ENCODE measurements at places on chromosomes 3 and 15.

DNA sequence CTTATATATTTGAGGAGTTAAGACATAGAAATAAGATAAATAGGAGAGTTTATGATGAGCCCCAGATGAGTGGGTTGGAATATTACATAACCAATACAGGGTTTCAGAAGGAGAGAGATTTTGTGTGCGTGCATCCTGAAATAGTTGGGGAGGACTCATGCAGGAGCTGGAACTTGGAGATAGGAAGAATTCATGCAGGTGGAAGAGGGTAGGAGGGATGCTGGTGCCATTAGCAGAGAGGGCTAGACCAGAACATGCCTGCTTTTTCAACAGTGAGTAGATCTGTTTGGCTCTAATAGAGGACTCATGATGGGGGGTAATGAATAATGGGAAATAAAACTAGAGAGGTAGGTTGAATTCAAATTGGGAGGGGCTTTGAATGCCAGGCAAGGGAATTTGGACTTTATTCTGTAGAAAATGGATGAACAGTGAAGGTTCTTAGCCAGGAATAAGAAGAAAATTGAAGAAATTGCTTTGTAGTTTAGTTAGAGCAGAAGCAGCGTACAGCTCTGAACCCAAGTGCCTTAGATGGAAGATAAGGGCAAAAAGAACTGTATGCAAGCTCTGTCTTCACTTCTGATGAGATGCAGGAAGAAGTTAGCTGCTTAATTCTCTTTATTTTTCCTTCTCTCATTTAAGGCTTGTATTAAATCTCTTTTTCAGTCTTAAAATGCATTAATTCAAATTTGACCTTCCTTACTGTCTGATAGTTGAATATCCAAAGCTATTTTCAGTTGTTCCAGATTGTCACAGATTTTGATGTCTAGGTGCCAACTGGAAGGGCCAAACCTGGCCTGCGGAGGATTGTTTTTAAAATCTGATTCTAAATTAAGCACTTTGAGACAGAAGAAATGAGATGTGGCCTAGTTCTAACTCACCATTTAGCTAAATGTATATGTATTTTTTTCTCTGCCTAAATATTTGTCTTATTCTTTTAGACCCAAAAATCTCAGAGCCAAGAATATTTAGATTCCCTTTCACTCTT is 86.3 kb downstream of the PPM1L start:
- DNase-seq, result no peak

DNA sequence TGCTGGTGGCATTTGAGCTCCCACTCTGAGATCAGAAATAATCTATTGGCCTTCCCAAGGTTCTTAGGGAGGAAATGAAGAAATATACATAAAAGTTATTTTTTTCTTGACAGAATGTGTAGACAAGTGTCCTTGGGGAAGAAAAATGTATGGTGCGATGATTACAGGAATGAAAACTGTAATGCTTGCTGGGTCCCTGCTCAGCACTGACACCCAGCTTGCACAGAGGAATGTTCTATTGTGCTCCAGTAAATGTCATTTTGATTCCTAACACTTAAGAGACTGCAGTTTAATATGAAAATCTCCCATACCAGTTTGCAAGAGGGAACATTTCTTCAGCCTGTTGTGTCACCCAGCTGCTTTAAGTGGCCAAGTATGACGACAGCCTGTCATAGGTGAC is 271.3 kb upstream of the TPM1 start:
- DNase-seq, result no peak

DNA sequence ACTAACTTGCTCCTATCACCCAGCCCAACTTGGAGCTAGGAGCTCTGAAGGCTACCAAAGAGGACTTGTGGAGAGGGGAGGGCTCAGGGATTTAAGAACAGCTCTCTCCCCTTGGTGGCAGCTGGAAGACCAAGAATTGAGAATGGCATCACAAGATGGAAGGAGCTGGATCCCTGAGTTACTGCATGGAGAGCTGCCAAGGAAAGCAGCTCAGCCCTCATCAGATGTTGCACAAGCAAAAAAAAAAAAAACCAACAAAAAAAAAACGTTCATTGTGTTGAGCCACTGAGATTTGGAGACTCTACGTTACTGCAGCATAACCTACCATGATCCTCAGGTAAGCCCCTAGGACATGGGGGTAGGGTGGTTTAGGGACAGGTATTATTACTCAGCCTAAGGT is 41.0 kb downstream of the ITGB5 start:
- peak; percentile 74 for DNase-seq

- no peak for DNase-seq
These were observed 644.1 kb upstream of the ARRDC4 start for GRCh38 chr15:97316362-97316761.

- no peak for DNase-seq
These were observed 71.0 kb downstream of the TCF12 start for GRCh38 chr15:56989411-56989924.

DNA sequence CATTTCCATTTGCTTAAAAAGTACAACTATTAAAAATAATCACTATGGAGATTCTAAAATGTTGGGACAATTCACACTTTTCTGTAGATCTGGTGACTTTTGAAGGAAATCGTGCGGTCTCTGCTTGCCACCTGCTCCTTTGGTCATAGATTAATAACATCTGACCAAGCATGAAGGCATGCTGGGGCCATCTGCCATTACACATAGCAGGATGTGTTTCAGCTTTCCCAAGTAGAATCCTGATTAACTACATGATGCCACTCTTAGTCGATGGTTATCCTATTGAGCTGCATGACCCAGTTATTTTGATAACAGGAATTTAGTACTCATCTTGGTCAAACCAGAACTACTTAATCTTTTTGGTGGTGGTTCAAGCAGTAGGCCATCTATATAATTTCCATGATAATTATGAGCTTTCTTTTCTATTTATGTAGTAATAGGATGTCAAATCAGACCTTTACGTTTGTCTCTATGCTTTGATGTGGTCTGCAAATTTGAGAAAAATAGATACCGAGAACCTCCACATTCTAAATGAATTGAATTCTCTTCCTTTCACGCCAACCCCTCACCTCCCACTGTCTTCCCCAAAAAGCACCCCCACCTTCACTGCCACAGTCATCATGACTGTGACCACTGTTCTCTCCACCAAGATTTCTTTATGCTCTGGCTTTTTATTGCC is 158.1 kb downstream of the DIPK2A start:
- no peak for DNase-seq

- peak; percentile 95 for DNase-seq
These were observed 31.4 kb upstream of the ZBTB38 start for GRCh38 chr3:141336672-141337522.

GRCh38 chr3:41464401-41464800 is 265.1 kb downstream of the CTNNB1 start:
- DNase-seq, result peak; percentile 2

GRCh38 chr3:4754180-4755086 is 224.8 kb upstream of the BHLHE40 start:
- no peak for DNase-seq

DNA sequence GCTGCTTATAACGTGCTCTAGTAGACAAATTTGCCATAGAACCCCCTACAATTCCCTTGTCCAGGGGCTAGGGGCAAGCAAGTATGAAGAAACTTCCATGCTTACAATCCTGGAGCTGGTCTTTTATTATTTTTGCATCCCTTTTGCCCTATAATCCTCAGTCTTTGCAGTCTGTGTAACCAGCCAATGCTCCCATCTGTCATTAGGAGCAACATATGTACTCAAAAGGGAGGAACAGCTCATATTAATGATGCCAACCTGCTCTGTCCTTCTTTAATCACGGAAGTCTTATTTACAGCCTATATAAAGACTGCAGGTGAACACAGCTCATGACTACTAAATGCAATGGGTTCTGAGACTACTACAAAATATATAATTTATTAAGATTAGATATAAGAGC is 263.3 kb downstream of the ZIC1 start:
- no peak for DNase-seq

DNA sequence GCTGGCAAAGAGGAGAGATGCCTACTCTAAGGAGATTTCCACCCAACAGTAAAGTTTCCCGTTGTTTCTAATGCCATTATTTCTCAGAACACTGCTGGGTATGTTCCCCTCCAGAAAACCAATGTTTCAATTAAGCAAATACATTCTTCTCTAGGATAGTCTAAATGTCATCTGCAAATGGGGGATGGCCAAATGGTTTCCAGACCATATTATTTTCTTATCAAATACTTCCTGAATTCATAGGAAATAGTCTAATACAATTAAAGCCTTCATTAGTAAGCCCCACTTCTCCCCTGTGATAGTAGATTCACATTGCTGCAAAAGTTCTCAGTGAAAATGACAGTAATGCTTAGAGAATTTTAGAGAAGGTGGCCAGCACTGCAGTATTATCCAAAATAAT is 716.6 kb downstream of the GRM7 start:
- DNase-seq, result no peak

DNA sequence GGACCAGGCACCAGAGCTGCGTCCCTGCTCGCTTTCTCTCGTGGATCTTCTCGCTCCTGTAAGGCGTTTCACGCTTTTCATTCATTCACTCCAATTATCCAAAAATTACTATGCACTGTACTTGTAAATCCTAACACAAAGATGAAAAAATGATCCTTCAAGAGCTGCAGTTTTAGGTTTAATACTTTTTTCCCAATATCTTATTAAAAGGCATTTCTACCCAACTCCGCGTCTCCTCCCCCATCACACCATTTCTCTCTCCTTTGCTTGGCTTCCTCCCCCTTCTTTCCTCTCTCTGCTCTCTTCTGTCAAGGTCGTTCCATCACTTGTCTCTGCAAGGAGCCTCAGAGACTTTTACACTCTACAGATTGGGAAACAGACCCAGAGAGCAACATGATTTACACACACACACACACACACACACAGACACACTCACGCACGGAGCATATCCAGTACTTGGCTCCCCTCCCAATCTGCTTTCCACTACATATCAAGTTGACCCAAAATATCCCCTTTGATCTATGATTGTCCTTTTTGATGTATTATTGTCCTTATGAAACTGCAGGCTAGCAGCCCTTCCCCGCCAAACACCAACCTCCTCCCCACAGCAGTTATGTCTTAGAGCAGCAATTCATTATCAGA is 479 bp upstream of the CLDN1 start:
- no peak for DNase-seq

DNA sequence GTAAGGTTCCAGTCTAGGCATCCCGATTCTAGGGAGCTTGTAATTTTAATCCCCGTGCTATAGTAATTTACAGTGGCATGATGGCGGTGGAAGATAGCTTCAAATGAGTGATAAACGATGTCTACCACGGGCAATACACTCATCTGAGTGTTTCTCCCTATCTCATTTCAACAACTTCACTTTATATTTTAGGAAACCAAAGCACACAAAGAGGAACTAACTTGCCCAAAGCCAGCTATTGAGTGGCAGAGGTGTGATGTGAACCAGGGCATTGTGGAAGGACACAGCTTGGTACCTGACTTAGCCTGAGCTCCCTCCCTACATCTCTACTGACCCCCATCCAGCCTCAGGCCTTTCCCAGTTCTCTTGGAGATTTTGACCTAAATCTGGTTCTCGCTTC is 16.9 kb upstream of the FILIP1L start:
- DNase-seq, result no peak

GRCh38 chr3:153247331-153248330 is 85.6 kb downstream of the RAP2B start:
- DNase-seq, result peak; percentile 32

GRCh38 chr3:56819016-56819809 is 17.5 kb upstream of the ARHGEF3 start:
- no peak for DNase-seq

GRCh38 chr3:128231606-128232005 is 78.3 kb downstream of the EEFSEC start:
- DNase-seq, result no peak

GRCh38 chr3:180870008-180870699 is 42.3 kb upstream of the FXR1 start:
- no peak for DNase-seq

GRCh38 chr3:114179575-114179974 is 723 bp upstream of the DRD3 start:
- peak; percentile 54 for DNase-seq

DNA sequence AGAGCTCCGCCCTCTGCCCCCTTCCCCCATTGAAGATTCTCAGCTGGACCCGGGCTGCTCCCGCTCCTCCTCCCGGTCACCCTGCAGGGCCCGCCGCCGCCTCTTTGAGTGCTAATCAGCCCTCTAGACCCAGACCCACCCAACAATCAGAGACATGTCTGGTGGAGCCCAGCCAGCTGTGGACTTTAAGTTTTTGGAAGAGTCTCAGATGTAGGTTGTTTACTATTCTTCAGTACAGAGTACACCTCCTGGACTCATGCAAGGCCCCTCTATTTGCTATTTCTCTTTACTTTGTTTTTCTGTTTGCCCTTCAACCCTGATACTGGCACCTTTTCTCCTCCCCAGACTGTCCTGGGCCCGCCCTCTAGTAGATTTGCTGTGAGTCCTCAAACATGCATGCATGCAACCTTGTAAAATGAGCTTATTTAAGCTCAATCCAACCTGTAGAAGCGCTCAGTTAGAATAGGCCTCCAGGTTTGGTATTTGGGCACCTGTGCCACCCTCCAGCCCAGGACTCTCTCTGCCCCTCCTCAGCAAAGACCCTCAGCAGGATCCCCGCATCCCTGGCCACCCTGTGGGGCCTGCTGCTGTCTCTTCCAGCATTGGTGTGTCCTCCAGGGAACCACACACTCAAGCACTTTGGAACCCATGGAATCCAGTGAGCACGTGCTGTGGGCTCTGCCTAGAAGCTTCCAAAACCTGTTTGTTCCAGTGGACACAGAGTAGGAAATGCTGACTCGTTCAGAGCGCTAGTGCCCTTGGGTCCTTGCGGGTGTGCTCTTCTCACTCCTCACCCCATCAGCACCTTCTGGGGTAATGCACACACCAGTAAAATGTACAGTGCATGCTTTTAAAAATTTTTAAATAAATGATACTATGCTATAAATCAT is 4.6 kb downstream of the PRR23E start:
- DNase-seq, result no peak

DNA sequence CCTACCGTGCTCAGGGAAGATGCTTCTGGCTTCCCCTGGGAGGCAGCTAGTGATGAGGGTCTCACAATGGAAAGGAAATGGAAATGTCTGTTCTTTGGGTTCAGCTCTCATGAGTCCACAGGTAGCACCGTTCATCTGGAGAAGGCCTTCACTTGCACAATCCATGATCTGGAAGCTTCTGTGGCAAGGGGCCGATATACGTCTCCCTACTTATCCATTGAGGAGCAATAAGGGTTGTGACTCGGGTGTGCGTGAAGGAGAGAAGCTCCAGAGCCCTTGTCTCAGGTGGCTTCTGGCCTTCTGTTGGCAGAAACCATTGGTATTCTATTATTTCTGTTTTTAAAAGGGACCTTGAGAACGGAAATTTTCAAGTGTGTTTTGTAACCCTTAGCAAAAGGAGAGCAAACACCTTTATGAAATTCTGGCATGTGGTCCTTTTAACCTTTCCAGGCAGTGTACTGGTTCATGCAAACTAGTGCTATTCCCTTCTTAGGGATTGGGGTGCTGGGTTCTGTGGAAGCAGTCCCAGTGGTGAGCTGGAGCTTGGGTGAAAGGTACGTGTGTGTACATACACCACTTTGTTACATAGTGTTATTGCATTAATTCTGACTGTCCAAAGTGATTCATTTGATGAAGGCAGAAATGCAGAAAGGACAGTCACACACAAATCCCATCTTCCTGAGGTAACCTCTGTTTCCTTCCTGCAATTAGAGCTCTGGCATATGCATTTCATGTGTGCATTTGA is 32.5 kb downstream of the KLF13 start:
- no peak for DNase-seq

GRCh38 chr3:197426121-197426566 is 127.7 kb upstream of the DLG1 start:
- peak; percentile 88 for DNase-seq
